ENCODE measurements at places on chromosomes 5 and 9.

DNA sequence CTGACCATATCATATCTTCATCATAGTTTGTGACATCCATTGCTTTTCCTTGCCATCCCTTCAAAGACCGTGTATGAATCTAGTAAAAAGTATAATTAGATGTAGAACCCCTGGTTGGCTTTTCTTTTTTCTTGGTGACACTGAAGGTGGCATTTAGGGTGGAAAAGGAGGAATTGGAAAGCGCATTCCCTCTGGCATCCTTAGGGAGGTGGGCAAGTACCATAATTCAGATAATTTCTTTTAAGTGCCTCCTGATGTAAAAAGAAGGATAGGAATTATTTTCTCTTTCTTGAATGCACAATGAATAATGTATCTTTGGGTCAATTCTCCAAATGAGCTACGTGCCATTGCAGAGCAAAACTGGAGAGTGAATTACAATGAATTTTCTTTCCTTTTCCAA, 73.2 kb upstream of the SMARCA2 start:
- DNase-seq: no peak

GRCh38 chr9:129336601-129337331, 158.7 kb upstream of the IER5L start:
- DNase-seq: peak; percentile 69

DNA sequence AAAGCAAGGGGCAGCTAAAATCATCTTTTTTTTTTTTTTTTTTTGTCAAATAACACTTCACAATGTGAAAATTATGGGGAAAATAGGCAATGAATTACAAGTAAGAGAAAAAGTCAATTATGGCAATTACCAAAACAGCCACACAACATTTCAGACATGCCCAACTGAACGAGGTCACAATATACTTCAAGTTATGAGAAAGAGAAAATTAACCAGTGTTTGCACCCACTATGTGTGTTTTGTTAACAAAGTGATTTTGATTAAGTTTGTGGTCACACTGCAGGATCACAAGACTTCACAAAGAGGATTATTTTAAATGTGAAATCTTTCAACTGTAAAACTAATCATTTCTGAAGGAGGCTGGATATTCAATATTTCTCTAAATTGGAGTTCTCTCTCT, 1032.8 kb upstream of the DMAC1 start:
- DNase-seq: no peak

- DNase-seq: no peak
Observed at GRCh38 chr5:1649554-1649953, 125.8 kb upstream of the LPCAT1 start.

DNA sequence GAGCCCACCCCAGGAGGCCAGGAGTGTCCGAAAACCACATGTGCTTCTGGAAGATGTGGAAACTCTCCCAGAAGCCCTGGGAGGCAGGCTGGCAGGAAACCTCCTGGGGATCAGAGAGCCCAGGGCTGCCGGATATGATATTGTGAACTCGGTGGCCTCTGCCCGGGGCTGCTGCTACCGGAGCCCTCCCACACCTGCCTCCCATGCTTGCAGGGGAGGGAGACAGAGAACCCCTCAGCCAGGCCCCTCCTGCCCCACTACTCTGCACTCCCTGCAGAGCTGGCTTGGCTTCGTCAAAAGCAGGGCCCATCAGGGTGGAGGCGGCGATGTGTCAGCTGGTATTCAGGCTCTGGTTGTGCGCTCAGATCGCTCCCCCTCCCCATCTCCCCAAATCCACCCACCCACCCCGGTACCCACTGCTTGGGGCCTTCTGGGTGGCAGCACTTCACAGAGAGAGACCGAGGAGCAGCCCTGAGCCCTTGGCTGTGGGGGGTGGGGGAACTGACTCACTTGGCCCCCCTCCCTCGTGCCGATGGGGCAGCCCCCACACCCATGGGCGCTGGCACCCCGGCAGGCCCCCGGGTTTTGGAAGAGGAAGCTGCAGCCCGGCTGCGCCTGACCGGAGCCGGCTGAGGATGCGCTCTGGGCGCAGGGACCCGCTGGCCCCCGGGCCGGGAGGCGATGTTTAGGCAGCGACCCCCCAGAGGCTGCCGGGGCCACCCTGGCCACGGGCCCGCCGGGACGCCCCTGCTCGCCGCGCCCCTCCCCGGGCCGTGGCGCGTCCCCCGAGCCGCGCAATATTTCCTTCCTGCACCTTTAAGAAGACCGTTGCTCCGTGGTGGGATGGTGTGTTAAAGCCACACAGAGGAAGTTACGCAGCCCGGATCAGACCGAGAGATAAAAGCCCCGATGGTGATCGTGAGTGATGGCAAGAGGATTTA, 786 bp upstream of the NTNG2 start:
- peak; percentile 87 for DNase-seq

DNA sequence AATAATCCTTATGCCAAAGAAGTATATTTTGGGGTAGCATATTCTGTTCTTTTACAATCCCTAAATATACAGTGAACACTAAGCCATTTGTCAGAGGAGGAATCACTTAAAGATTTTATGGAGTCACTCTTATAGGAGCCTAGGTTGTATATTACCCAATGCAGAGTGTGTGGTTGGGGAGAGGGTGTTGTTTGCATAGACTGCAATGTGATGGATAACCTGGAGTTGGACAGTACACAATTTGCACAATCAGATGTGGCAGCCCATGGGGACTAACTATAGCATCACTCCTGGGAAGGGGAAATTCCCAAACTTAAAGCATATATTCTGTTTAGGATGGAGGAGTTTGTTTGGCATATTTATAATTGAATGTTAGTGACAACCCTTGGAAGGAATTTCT, 9.6 kb upstream of the NDFIP1 start:
- no peak for DNase-seq

DNA sequence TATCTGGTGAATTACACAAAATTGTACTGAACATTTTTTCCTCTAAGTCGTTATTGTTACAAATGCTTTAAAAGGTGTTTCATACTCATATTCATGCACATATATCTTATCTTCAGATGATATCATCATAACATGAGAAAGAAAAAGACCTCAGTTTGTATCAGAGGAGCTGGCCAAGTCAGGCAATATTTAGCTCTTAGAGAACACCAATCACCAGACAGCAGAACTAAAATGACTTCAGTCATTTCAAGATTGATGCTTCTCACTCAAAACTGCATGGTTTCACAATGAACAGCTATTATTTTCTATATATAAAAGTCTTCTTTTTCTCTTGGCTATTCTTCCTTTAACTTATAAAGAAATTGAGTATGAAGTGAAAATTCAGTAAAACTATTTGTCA, 44.6 kb downstream of the TSSK1B start:
- DNase-seq: no peak

GRCh38 chr5:171676286-171676944, 109.2 kb upstream of the SMIM23 start:
- no peak for DNase-seq

- DNase-seq: peak; percentile 63
Observed at GRCh38 chr9:134375430-134376385, 49.5 kb downstream of the RXRA start.

DNA sequence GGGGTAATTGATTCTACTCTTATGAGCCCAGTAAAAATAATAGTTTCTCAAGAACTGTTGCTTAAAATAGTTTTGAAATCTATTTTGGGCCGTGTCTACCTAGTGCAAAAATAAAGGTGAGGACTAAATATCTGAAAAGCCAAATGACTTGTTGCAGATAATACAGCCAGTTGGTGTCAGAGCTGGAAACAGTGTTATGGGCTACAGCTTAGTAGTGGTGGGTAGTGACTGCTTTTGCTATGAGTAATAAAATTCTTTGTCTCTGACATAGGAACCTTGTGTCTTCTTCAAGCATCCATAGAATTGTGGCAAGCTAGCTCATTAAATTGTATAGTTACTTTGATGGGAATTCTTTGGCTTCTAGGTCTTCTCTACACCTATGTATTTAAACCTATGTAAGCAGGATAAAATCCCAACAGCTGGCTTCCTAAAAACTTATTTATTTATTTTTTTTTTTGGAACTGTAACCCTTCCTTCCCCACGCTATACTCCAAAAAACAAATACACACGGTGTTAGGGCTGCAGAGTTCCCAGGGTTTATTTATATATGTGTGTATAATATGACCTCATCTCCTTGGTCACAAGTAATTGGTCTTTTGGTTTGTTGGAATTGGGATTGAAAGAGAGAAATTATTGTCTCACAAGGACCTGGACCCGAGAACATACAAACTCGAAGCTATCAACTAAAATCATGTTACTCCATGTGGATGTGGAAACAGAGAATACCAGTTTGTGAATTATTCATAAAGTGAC, 138.0 kb downstream of the NUDT12 start:
- peak; percentile 96 for DNase-seq

DNA sequence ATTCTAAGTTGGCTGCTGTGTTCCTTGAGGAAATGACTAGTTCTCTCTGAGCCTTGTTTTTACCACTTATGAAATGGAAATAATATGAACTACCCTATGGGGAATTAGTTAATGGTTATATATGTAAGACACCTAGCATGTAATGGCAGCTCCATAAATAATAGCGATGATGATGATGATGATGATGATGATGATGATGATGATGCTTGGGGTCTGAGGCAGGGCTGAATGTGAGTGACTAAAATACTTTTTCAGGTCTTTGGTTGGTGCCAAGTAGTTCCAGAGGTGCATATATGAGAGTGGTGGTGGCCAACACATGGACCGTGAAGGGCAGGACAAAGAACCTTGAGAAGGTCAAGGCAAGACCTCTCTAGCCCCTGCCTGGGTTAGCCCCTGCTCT, 123.3 kb upstream of the PANK3 start:
- DNase-seq: no peak

GRCh38 chr5:149434162-149435014, 55.3 kb upstream of the IL17B start:
- peak; percentile 60 for DNase-seq

DNA sequence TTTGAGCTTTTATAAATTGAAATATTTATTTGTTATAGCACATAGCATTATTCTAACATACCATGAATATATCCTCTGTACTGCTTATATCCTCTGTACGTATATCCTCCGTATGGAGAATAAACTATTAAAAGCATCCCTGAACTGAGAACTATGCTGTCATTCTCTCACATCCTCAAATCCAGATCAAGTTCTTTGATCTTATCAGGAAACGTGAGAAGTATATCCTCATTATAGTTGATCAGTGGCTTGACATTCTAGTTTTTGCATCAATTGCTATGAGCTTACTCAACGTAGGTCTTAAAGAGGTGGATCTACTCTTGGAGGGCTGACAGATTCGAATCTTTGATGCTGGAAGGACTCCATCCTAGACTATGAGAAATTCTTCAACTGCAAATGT, 37.4 kb downstream of the IL7R start:
- DNase-seq: no peak

- no peak for DNase-seq
Observed at GRCh38 chr9:132087438-132088030, 7.9 kb upstream of the MED27 start.

DNA sequence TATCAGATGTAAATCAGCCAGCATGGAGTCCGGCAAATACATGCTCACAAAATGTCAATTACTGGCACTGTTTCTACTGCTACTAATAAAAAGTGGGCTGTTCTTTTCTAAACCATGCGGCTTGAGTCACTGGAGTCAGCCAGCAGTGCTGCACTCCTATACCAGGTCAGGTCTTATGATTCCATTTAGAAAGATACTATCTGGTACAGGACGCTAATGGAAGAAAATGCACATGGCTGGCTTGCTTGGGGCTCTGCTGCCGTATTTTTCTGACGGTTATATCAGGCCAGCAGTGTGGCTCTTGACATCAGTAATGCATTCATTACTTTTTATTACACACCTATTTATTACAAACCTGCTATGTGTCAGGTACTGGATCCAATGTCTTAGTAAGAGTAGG, 74.3 kb downstream of the NDFIP1 start:
- DNase-seq: no peak

DNA sequence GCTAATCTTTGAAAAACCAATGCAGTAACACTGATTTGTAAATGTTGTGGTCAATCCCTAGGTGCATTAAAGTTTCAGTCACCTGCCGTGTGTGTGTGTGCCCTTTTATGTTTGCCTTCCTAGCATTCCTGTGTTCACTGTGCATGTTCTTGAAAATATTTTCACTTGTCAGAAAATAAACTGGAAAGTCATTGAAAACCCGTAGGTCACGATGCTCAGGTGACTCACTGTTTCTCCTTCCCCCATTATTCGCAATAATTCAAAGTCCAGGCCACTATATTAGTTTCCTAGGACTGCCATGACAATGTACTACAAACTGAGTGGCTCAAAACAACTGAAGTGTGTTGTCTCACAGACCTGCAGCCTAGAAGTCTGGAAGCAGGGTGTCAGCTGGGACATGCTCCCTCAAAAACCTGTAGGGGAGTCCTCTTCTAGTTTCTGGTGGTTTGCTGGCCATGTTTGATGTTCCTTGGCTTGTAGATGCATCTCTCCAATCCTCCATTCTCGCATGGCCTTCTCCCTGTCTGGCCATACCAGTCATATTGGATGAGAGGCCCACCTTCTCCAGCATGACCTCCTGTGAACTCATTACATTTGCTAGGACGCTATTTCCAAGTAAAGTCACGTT, 29.3 kb downstream of the MARVELD2 start:
- no peak for DNase-seq

DNA sequence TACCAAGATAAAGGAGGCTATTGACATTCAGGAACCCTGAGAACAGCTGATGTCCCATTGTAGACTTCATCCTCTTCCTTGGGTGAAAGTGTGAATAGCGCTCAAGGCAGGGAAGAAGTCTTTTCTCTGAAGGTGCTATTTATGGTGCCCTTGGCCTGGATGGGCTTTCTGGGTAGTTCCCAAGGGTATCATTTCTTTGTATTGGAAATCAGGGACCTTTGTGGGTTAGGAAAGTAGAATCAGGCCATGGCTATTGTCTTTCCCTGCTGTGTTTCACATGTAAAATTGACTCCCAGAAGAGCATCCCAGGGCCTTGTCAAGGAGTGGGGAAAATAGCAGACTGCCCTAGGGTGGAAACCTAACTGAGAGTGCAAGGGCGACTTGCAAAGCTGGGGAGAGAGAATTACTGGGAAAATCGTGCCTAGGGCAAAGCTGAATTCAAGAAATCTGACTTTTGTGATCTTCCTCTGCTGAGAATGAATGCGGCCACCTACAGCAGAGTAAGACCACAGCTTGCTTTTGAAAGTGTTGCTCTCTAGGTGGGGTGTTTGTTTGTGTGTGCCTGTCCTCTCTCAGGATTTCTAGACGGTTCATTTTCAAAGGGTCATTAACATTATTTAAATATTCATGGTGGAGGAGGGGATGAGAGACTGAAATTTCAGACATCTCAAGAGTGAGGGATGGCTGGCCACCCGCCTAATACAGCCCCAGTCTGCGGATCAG, 160.6 kb downstream of the C9orf152 start:
- no peak for DNase-seq

GRCh38 chr9:80836013-80836412, 853.3 kb downstream of the TLE1 start:
- no peak for DNase-seq

GRCh38 chr5:179379321-179379890, 34.1 kb upstream of the ADAMTS2 start:
- DNase-seq: no peak

GRCh38 chr5:132073231-132074013, at the start of gene CSF2:
Gene CSF2 (plus strand): TSS chr5:132073789. CDS start chr5:132073824, 35 bp downstream.
- DNase-seq: peak; percentile 59

- DNase-seq: peak; percentile 90
Observed at GRCh38 chr5:163893281-163893680, 387.9 kb downstream of the MAT2B start.

Measured in iris pigment epithelial cell (primary cell).